ENCODE measurements at places on chromosomes 11 and 22.

GRCh38 chr11:69203381-69203780 is 47.6 kb downstream of the SMIM38 start:
- DNase-seq = no peak

DNA sequence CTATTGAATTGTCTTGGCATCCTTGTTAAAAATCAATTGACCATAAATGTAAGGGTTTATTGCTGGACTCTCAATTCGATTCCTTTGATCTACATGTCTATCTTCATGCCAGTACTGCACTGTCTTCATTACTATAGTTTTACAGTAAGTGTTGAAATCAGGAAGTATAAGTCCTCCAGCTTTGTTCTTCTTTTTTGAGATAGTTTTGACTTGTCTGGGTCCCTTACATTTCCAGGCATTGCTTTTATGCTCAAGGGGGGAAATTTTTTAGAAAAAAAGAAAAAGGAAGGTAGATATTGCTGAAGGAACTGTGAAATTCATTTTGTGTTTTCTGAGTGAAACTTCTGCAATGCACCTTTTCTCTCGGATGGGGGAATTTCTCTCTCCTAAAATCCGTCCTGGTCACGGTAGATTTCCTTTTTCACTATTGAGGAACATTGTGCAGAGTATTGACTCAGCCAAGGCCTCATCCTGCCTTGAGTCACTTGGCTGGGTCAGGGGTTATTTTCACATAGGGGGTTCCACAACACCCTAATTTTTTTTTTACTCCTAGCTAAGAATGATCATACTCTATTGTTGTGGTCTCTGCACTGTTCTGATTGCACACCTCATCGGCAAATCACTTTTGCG is 2.8 kb upstream of the ACER3 start:
- no peak for DNase-seq

- no peak for DNase-seq
Measured at GRCh38 chr11:67492801-67493547, 10.1 kb downstream of the AIP start.

DNA sequence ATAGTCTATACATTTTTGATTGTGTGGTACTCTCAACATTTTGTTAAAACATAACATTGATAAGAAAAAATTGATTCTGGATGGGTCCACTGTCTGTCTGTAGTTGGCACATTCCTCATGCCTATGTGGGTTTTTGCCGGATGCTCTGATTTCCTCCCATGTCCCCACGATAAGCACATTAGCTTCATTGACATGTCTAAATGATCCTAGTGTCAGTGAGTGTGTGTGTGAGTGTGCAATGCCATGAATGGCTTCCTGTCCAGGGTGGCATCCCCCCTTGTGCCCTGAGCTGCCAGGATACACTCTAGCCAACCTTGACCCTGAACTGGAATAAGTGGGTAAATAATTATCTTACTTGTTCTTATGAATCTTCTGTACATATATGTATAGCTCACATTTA is 5.4 kb downstream of the SFI1 start:
- DNase-seq = no peak

DNA sequence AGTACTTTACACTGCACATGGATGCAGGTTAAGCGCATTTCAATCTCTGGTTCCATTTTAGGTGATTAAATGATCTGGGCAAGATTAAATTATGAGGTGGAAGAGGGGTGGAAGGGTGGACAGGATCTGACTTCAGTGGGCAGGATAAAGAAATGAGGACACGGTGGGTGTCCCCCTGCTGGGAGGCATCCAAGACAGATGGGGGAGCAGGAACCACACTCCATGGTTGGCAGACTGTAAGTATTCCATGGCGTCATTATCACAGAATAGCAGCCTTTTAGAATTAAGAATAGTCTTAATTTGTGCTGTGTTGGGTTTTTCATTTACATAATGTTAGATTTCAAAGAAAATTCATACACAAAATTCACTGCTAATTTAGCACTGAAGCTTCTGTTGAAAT is 7.6 kb upstream of the SORL1 start:
- no peak for DNase-seq

GRCh38 chr11:4891996-4892640 is 10.4 kb downstream of the OR51T1 start:
- no peak for DNase-seq

DNA sequence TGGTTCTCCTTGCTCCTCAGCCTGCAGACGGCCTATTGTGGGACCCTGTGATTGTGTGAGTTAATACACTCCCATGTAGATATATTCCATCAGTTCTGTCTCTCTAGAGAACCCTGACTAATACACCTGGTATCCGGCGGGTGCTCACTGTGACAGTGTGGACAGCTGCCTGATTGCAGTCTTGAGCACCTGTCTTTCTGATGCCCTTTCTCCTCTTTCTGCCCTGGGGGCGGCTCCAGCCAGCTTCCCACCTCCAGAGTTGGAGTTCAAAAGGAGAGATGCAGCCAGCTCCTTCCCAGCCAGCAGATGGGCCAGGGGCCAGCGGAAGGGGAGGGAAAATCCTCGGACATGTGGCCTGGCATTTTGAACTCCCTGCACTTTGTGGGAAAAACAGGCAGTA is 15.0 kb downstream of the SMIM38 start:
- no peak for DNase-seq

DNA sequence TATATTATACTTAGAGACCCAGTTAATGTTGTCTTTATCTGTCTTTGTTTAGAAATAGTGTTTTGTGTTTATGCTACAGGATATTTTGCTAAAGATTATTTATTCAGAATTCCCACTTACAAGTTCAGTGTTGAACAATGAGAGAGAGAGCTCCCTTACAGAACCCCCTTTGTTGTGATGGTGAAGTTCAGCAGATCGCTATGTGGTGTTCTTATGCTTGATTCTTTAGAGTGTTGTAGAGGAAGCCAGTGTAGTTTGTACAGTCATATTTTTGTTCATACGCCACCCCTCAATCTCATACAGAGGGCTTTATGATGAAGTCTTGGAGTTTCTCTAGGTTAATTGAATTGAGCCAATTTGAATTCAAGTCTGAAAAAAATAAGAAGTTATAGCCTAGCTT is 150.2 kb downstream of the TMEM135 start:
- no peak for DNase-seq

GRCh38 chr22:45971408-45972028 is 5.4 kb downstream of the WNT7B start:
- DNase-seq = no peak

DNA sequence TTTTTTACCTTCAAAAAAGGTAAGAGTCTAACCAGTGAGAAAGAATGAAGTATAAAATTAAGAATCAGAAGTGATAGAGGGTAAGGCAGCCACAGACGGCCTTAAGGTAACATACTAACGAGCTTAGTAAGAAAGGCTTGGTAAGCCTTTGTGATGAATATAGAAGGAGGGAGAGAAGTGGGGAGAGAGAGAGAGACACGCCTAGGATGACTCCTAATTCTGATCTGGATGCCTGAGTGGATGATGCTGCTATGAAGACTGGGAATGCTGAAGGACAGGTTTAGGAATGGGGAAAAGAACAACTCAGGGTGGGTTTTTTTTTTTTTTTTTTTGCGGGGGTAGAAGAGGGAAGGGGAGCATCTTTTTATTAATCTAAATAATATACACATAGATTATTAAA is 4.8 kb downstream of the FBXO3 start:
- no peak for DNase-seq

DNA sequence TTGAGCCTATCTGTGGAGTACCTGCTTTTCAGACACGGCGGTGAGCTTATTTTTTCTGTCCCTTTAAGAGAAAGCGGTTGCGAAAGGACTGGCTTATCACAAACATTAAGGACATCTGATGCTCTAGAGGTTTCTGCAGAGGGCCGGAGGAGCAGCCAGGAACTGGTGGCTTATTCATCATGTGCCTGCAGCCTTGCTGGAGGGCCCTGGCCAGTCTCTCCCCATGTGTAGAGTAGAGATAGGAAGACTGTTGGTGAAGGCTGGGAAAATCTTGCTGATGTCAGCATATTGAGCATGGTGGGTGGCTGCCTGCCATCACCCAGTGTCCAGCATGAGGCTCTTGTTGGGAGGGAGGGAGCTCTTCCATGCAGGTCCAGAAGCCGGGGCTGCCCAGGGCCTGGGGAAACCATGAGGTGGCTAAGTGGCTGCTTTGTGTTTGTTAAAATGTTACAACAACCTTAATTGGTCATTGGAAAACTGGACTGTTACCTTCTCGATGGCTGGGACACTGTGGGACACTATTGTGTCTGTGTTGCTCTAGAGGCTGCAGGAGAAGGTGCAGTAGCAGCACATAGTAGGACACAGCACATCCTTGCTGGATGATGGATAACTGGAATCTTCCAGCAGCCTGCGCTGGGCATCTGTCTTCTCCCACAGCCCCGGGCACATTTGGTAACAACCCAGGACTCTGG is 54.3 kb downstream of the TSPAN18 start:
- DNase-seq = peak; percentile 54

DNA sequence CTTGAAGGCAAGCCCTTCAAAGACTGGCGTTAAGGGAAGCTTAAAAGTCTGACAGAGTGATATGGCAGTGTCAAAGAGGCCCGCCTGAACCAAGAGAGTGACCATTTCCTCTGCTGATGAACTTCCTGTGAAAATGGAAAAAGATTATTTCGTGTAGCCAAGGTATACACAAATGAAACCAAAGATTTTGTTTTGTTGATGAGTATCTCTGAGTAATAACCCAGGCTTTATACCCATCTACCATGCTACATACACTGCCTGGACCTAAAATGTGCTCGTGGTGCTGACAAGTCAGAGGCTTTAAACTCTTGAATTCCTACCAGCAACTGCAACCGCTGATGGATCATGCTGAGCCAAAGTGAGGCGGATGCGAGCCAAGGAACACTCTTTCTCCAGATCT is 21.0 kb upstream of the FNBP4 start:
- no peak for DNase-seq

DNA sequence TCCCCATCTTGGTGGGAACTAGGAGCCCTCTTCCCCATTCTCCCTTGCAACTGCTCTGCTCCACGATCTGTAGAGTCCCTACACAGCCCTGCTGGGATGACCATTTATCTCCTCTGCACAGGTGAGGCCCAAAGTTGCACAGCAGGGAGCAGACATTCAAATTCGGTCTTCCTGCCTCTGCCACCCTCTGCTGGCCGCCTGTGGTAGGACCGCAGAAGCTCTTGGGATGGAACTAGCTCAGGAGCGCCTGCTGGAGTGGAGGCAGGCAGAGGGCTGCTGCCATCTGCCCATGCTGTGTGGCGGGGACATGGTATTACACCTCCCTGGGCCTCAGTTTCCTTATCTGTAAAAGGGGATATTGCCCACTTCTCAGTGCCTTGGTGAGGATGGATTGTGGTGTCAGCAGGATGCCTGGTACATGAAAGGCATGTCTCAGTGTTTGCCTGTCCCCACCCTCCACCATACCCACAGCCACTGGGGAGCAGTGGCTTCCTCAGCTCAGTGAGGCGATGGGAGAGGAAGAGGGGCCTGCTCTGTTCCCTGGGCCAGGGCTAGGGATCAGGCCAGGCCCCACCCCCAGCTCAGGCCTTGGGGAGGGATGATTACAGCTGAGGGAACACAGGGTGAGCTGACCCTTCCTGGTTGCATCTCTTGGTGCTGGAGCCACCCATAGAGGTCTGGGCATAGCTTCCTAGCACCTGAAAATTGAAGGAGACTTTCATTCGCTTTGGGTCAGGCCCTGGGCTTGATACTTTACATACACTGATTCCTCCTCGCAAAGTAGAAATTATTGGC is 11.3 kb upstream of the OMP start:
- DNase-seq = peak; percentile 88

DNA sequence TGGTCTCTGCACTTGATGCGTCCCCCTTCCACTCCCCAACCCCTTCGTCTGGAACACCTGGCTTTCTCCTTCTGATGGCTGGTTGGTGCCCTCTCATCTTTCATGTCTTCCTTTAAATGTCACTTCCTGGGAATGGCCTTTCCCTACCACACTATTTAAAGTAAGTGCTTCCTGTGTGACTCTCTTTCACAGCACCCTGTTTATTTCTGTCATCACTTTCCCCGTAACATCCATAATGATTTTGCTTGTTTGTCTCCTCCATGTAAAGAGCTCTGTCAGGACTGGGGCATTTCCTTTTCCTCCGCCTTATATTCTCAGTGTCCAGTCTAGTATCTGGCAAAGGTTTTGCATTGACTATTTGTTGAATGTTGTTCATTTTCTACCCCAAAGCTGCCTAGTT is 143.0 kb downstream of the DBX1 start:
- DNase-seq = no peak

- DNase-seq = peak; percentile 45
Measured at GRCh38 chr11:43576803-43577521, 103.6 kb upstream of the HSD17B12 start.

- no peak for DNase-seq
Measured at GRCh38 chr11:128948583-128948982, 5.9 kb upstream of the TP53AIP1 start.

GRCh38 chr11:92941676-92942571 is 27.5 kb upstream of the MTNR1B start:
- DNase-seq = peak; percentile 22

GRCh38 chr11:114025329-114025907 is 34.1 kb upstream of the ZBTB16 start:
- no peak for DNase-seq

- peak; percentile 40 for DNase-seq
Measured at GRCh38 chr22:28798810-28799605, 1.4 kb downstream of the XBP1 start.

- DNase-seq = no peak
Measured at GRCh38 chr11:16097543-16097942, 258.8 kb downstream of the SOX6 start.

DNA sequence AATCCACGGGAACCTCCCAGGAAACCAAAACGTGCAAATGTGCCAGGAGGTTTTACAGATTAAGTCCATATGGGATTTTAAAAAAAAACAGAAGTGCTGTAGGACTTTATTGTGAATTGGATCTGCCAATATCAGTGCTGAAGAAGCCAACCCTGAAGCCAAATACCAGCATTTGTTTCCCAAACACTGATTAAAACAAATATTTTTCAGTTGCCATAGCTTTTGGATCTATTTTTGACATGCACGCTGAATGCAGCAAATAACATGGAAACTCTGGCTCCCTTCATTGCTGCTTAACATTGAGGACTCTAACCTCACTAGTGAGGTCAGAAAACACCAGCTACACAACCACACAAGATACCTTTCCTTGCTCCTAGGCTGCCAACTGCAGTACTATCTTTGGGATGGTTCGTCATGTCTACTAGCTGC is 28.4 kb upstream of the SIK2 start:
- DNase-seq = no peak

GRCh38 chr11:100939571-100939970 is 190.0 kb downstream of the PGR start:
- DNase-seq = no peak

GRCh38 chr11:67632175-67632981 is 2.6 kb upstream of the NUDT8 start:
- DNase-seq = no peak

DNA sequence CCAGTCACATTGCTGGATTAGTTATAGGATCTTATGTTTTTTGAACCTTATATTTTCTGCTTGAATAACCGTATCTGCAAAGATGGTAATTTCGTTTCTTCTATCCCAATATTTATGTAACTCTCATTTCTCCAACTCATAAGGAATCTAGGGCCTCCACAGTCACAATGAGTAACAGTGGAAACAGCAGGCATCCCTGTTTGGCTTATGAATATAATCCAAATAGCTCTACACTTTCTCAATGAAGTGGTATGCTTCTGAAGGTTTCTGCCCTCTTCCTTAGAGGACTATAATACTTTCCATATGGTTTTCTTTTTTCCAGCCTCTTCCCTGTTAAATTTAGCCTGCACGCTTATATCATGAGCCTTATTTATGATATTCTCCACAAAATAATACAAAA is 16.5 kb downstream of the ATP6V1E1 start:
- no peak for DNase-seq

All from BE2C (cell line).